ENCODE measurements at places on chromosomes 6 and 20.

DNA sequence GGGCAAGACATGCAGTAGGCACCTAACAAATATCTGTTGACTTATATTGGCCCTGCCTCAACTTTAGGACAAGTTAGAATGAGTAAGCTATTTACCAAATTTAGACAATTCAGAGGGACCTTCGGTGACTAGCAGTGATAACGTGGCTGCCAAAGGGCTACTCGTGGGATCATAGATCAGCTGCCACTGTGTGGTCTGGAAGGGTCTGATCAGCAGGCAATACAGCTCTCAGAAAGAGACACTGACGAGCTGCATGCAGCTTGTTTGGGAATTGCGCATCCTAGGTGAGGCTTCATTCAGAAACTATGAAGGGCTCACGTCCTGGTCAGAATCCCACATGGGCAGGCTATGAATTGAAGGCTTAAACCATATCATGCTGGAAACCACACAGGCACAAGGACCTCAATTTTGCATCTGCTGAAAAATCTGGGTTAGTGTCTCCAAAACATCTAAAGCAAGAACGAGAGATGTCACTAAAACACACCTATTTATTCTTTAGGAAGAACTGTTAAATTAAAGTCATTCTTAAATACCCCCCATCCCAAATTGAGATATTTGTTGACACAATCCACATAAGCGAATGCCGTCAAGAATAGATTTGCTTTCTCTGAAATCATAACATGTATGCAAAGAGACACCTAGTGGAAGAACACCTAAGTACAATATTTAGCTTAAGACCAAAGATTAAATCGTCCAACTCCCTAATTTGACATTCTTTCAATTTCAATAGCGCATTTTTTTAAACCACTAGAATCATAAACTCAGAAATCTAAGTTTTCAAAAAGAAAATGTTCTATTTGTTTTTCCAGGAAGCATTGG, 79.6 kb downstream of the IPCEF1 start:
- no peaks in the 10 kb centered on the region for H3K36me3 ChIP-seq
- H3K4me3 ChIP-seq: no peak overlapping the region
- peaks cover 5% of the 10 kb centered on the region for H3K4me1 ChIP-seq
- H3K27me3 ChIP-seq: no peaks in the 10 kb centered on the region
- H3K27ac ChIP-seq: no peak overlapping the region

DNA sequence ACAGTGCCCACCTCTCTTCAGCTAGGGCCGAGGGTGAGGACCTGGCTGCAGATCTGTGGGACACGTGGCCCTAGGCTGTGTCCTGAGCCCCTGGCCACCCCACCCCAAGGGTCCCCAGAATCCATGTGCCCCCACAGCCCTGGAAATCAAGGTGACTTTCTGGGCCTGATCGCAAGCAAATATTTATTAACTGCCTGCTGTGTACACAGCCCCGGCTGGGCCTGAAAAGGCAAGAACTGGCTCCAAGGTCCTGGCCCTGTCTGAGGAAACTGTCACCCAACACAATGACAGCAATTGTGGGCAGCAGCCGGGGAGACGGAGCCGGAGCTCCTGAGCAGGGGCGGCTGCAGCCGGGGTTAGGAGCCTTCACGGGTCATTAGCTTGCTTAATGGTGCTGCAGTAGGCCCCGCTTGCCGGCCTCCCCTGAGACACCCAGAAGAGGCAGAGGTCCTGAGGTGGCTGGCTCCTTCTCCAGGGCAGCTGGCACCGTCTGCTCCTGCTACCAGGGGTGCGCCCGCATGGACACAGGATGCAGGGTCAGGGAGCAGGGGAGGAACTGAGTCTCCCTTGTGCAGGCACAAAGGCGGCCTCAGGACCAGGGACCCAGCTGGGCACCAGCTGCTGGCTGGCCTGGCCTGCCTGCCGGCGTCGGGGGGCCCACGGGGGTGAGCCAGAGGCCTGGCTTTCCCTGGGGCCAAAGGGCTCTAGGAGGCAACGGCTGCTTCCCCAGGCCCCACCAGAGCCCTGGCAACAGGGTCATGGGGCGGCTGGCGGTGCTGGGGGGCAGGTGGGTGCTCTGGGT, 24.1 kb downstream of the NPEPL1 start:
- H3K36me3 ChIP-seq: peaks cover 7% of the 10 kb centered on the region
- H3K4me1 ChIP-seq: no peaks in the 10 kb centered on the region
- no peak overlapping the region for H3K27ac ChIP-seq

DNA sequence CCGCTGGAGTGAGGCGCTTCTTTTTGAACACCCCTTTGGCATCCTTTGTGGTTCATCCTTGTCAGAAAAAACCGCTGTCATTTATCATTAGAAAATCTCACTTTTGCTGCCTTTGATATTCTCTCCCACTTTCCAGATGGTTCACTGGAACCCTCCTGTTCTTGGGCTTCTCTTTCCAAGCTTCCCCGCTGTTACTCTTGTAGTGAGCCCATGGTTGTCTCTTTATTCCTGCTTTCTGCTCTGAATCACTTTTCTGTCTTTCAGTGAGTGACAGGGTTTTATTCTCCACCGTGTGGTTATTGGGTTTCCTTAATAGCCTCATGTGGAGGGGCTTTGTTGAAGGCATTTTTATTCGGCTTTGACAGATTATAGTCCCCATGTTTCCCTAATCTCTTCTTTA, 117.0 kb downstream of the FARS2 start:
- no peaks in the 10 kb centered on the region for H3K4me1 ChIP-seq
- H3K27me3 ChIP-seq: no peaks in the 10 kb centered on the region
- H3K36me3 ChIP-seq: no peaks in the 10 kb centered on the region
- DNase-seq: no peak
- H3K4me3 ChIP-seq: no peak overlapping the region

DNA sequence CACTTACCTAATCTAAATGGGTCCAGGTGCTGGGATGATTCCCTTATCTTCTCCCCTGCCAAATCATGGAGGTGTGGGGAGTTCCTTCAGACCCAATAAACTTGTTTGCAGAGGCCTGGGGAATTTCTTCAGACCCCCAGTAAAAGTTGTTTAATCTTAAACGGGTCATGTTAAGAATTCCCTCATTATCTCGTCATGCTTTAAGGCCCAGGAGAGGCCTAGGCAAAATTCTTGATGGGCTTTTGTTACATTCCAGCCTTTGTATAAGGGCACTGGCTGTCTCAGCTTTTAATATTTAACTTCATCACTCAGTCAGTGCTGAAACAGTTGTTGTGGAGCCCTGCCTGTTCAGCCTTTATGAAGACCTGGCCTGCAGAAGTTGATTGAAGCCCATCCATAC, 11.0 kb upstream of the SLC35B3 start:
- no peak overlapping the region for H3K4me3 ChIP-seq
- H3K4me1 ChIP-seq: no peaks in the 10 kb centered on the region
- no peak overlapping the region for H3K27ac ChIP-seq
- DNase-seq: no peak
